GM12865 (cell line): ENCODE measurements at places on chromosomes 12 and 14.
A peak's percentile ranks its signal among the peaks of the same experiment; 100 is the strongest.

DNA sequence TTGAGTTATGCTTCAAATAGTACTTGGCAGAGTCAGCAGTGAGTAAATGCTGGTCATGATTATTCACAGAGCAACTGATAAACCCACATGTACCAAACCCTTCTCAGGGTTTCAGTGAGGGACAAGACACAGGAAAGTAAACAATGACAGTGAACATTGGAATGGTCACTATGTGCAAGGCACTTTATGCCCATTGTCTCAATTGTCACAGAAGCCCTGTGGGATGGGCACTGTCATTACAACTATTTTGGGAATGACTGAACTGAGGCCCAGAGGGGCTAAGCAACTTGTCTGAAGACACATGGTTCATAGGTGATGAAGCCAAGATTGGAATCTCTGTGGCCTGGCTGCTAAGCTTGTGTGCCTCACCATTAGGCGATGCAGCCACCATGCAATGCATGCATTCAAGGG, 238.5 kb downstream of the RBM19 start:
- DNase-seq, result no peak

DNA sequence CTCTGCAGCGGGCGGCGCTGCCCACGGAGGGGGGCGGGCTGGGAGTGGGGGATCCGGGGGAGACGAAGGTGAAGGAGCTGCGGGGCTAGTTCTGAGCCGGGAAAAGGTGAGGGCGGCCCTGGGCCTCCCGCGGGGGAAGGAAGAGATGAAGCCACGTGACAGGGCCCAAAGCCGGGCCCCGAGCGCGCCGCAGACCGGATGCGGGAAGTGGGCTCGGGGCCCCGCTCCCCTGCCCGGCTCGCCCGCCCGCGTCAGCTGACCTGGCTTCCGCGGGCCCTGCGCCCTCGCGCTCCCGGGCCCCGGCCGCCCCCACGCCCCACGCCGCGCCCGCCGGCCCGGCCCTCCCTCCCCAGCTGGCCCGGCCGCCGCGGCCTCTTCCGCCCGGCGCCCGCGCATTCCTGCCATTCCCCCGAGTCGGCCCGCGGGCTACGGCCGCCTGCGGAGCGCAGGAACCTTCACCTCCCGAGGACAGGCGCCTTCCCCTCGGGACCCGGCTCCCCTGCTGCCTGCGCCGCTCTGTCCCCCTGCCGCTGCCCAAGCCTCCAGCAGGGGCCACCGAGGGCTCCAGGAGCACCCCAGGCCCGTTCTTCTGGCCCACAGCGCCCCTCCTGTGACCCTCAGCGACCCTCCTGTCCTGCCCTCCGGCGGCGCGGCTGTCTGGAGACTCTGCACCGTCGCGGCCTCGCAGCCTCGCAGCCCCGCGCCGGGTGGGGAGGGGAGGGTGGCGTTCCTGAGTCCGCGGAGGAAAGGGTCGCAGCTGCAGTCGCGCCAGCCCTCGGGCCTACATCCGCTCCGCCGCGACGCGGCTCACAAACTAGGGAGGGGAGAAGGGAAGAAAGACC, 20.4 kb downstream of the NINJ2 start:
- peak; percentile 94 for DNase-seq

DNA sequence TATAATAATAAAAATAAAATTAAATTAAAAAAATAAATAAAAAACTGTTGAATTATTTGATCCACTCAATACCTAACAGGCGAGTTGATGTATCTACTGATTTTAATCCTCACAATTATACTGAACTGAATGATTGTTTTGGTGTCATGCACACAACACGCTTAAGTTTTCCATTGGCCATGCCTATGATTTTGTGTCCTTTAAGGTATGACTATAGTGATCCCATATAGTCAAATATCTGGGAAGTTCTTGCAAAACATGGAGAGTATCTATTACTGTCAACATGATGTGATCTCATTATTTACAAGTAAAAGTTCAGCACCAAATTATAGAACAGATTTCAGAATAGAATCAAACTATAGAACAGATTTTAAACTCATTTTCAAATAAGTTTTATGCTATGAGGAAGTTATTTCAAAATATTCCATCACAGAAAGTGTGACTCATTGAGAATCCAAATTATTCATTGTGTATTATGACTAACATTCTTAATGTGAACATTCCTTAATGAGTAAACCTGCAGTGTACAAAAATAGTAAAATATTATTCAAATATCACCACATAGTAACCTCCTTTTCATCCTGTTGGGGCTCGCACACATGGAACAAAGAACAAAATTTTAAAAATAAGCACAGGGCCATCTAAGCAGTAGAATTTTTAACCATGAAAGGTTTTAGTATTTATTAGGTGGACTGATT, 190.4 kb downstream of the SLC25A21 start:
- DNase-seq, result no peak

DNA sequence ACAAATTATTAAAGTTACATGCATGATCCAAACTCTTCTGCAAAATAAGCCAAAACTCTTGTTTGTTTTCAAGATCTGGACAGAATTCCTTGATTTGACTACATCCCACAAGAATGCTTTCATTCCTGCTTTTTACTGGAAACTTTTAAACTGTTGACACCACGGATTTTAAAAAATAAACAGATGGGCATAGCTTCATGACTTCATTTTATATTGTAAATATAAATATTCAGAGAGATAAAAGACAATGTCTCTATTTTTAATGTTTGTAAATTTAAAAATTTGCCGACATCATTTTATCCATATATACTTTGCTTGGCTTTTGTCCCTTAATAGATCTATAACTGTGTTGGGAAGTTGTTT, 134.3 kb upstream of the DCN start:
- no peak for DNase-seq

GRCh38 chr12:4562034-4562657, at the start of gene DYRK4:
TSS of gene DYRK4 (plus strand) at chr12:4562208. CDS start at chr12:4562246, 38 bp downstream.
- no peak for DNase-seq

GRCh38 chr12:84313323-84313675, 599.3 kb downstream of the SLC6A15 start:
- no peak for DNase-seq

DNA sequence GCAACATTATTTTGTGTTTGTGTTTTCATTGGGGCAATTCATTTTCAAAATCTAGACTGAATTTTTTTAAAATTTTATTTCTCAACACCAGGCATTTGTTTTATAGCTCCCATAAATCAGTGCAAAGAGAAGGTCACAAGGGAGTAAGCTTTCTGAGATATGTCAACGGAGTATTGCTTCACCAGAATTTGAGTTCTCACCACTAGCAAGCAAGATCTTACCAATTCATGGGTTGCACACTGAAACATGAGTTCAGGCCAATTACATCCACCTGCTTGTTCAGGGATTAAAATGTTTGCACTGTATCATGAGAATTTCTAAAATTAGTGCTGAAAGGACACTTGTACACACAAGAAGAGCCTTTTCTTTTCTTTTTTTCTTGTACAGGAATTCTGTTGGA, 121.9 kb downstream of the CAND1 start:
- no peak for DNase-seq

- DNase-seq, result no peak
Measured at GRCh38 chr12:58140395-58140794, 199.0 kb downstream of the ATP23 start.

DNA sequence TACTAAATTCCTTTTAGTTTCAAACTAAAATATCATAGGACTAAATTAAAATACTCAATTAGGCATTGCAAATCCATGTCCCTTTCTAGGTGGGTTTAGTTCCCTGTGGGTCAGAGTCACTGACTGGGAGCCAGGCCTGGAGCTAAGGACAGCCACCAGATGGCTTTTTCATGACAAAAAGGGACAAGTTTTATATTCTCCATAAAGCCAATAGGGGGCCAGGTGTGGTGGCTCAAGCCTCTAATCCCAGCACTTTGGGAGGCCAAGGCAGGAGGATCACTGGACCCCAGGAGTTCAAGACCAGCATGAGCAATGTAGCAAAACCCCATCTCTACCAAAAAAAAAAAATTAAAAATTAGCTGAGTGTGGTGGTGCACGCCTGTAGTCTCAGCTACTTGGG, 35.4 kb upstream of the EIF5 start:
- DNase-seq, result no peak

GRCh38 chr12:106551410-106551809, 31.4 kb upstream of the RFX4 start:
- no peak for DNase-seq

DNA sequence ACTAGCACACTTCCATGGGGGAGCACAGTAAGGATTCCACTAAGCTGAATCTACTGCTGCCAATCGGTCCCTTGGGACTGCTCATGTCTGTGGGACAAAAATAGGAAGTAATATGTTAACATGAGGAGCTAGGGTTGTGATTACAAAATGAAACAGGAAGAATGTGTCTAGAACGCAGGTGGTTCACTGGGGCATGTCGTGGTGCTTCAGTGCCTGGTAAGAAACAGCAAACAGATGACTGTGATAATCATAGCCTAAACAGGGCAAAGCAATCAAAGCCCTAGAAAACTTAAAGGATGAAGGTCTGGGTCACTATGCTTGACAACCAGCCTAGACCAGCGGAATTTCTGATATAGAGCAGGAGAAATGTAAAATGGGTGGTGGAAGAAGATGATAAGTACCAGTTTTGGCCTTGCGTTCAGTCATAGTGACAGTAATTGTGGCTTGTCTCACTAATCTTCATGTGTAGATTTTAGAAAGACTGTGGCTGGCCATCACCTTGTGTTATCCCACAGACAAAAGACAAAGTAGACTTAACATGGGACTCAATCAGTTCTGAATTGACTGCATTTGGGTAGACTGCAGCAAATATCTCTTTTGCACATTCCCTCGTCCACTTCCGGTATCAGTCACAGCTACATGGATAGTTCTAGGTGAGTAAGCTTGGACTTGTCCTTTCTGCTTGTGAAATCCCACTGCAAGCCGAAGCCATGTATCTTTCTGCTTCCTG, 51.4 kb downstream of the WASHC3 start:
- peak; percentile 85 for DNase-seq

- no peak for DNase-seq
Measured at GRCh38 chr12:21774358-21775132, at the start of gene KCNJ8. TSS of gene KCNJ8 (minus strand) at chr12:21774706. CDS start at chr12:21773616, 1,090 bp downstream.

GRCh38 chr12:53378222-53378621, 1.8 kb upstream of the SP1 start:
- no peak for DNase-seq

DNA sequence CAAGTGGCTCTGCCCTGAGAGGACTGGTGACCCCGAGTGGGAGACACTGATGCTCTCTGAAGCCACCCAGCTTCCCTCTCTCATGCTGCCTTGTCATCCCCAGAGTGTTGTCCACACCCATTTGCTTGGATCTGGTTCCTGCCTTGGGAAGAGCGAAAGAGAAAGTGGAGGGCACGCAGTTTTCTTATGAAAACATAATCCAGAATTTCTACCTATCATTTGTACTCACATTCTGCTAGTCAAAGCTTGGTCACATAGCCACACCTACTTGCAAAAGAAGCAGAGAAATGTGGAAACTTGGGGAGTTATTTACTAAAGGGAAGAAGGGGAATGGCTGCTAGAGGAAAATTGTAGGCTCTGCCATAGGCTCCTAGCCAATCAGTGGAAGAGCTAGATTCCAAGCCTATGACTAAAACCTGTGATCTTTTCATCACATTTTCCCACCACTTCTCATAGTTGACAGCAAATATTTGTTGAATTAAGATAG, 326.3 kb downstream of the ZFP36L1 start:
- no peak for DNase-seq

- no peak for DNase-seq
Measured at GRCh38 chr12:113962733-113963132, 3.4 kb downstream of the RBM19 start.

GRCh38 chr12:114032801-114033200, 66.7 kb upstream of the RBM19 start:
- DNase-seq, result no peak

DNA sequence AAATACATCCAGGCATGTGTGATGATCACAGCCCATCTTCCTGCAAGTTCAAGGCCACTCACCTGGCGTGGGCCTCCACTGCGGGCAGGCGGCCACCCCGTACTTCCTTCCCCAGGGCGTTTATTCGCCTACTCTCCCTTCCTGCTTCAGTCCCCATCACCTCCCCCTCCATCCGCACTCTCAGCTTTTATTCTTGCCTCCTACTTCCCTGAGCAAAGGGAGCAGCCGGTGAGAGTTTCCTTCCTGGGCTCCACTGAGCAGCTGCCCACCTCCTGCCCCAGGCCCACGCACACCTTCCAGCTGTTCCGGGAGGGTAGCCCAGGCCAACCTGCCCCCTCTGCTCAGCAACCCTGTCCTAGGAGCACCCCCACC, 4.1 kb downstream of the CYP46A1 start:
- DNase-seq, result no peak

GRCh38 chr12:106566771-106567170, 16.0 kb upstream of the RFX4 start:
- no peak for DNase-seq

GRCh38 chr12:47903927-47904712, 674 bp downstream of the VDR start:
- DNase-seq, result peak; percentile 42

DNA sequence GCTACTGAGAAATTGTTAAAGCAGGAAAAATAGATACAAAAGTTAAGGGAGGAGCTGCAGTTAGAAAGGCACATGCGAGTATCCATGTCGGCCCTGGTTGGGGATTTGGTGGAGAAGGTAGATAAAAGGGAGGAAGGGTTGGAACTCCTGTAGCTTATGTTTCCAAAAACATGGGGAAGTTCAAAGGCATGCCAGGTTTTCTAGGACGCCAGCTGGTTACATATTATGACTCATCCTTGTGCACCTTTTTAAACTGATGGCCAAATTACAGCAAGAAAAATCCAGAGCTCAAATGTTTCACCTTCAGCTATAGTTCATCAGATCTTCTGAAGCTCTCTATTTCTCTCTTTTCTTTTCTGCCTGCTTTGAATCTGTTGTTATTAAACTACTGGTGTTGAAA, 13.2 kb upstream of the MAP4K5 start:
- DNase-seq, result no peak

DNA sequence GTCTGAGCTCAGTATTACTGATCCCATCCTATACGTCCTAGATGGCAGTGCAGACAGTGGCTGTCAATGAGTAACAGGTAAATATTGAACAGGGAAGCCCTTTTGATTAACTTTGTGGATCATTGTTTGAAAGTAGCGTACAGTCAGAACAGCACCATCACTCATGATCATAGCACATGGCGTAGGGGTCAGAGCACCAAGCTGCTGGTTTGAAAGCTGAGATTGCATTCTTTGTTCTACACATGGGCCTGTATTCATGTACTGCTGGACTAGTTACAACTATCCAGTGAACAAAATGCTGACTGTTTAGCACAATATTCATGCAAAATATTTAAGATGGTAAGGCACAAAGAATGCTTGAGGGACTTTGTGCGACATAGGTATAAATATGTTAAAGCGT, 131.8 kb downstream of the NPAS3 start:
- no peak for DNase-seq

DNA sequence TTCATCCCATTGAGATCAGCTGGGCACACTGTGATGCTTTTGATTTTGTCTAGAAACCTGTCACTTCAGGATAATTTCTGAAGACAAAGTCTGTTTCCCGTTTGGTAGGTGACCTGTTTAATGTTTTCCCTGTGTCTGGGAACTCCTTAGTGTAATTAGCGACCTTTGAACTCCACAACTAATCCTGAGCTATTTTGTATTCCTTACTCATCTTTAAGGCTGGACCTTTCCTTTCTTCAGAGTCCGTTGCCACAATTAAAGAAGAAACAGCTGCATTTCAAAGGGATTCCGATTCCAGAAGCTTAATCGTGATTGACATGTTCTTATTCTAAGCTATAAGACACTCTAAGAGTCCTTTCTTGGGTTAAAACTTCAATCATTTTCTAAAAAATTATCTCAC, 22.0 kb downstream of the AP5M1 start:
- DNase-seq, result no peak
